ENCODE measurements at places on chromosomes 6 and 20. TPM values are rescaled to one million over a fixed set of nuclear protein-coding genes. Genes with fewer than 3 reads are reported as not detected.

CST4 gene
- not detected for total RNA-seq

TNFAIP3 gene
- total RNA-seq = 17.0 TPM

SPATA2 gene
- 3.7 TPM for total RNA-seq

LPA gene
- not detected for total RNA-seq

SAMD3 gene
- 0.25 TPM for total RNA-seq

TINAG gene
- 0.16 TPM for total RNA-seq

SSTR4 gene
- not detected for total RNA-seq

ULBP1 gene
- total RNA-seq = 0.81 TPM

ELOVL2 gene
- under 0.01 TPM for total RNA-seq

PPP1R16B gene
- not detected for total RNA-seq

CEP85L gene
- total RNA-seq = 4.6 TPM

GCM1 gene
- total RNA-seq = not detected

ZFAND3 gene
- 40.2 TPM for total RNA-seq

CD24 gene
- total RNA-seq = 1,378 TPM

KCNK15 gene
- total RNA-seq = 1.8 TPM

VAPB gene
- 12.9 TPM for total RNA-seq

RNF144B gene
- total RNA-seq = 13.2 TPM

RSPO3 gene
- total RNA-seq = 0.25 TPM

TAGAP gene
- not detected for total RNA-seq

TSHZ2 gene
- total RNA-seq = 5.6 TPM

LINC00237 gene
- total RNA-seq = not detected

C6orf15 gene
- 0.13 TPM for total RNA-seq

ENPP1 gene
- 5.4 TPM for total RNA-seq

GHRH gene
- total RNA-seq = not detected

CBLN4 gene
- total RNA-seq = not detected

REPS1 gene
- total RNA-seq = 18.6 TPM

RAB32 gene
- 89.6 TPM for total RNA-seq

TBX18 gene
- total RNA-seq = 2.5 TPM

TULP1 gene
- not detected for total RNA-seq

GRM1 gene
- 0.25 TPM for total RNA-seq

FAM83B gene
- total RNA-seq = 3.6 TPM

SLC35D3 gene
- total RNA-seq = not detected

CNBD2 gene
- 5.4 TPM for total RNA-seq

ADGRG6 gene
- total RNA-seq = 66.2 TPM

AAR2 gene
- 33.2 TPM for total RNA-seq

EDN3 gene
- total RNA-seq = not detected

RIPOR3 gene
- total RNA-seq = 0.63 TPM

TEAD3 gene
- total RNA-seq = 32.2 TPM

ARHGAP18 gene
- 21.2 TPM for total RNA-seq

RAET1E gene
- total RNA-seq = not detected

SLC12A5 gene
- 2.1 TPM for total RNA-seq

OR2H2 gene
- total RNA-seq = not detected

STMND1 gene
- not detected for total RNA-seq

SLC32A1 gene
- total RNA-seq = not detected

NOL4L gene
- 58.1 TPM for total RNA-seq

ADGRF4 gene
- 0.25 TPM for total RNA-seq

GNMT gene
- not detected for total RNA-seq

CDH4 gene
- 12.4 TPM for total RNA-seq
